Epithelial cell of esophagus (primary cell): ENCODE measurements at places on chromosomes 6 and 20.

DNA sequence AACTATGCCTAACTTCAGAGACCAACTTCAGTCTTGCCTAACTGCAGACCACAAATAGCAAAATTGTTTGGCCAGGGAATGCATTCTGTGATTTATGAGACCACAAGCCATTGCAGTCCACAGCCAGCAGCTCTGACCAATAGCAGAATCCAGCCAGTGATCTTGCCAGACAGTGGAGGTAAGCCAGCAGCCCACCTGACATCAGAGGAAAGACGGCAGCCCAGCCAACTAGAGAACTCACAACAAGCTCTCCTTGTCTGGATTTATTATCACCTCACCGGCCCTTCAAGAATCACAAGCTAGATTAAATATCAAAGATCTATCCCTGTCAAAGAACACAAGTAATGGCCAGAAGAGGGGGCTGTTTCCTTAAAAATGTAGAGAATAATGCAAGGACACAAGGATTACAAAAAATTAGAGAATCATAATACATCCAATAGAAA, 66.5 kb upstream of the SLC35F1 start:
- peak; percentile 67 for DNase-seq

GRCh38 chr6:12818324-12818723, 101.8 kb downstream of the PHACTR1 start:
- no peak for DNase-seq

GRCh38 chr6:1553562-1554083, 56.1 kb upstream of the FOXC1 start:
- peak; percentile 32 for DNase-seq

GRCh38 chr6:41584205-41584604, 38.0 kb downstream of the FOXP4 start:
- no peak for DNase-seq

DNA sequence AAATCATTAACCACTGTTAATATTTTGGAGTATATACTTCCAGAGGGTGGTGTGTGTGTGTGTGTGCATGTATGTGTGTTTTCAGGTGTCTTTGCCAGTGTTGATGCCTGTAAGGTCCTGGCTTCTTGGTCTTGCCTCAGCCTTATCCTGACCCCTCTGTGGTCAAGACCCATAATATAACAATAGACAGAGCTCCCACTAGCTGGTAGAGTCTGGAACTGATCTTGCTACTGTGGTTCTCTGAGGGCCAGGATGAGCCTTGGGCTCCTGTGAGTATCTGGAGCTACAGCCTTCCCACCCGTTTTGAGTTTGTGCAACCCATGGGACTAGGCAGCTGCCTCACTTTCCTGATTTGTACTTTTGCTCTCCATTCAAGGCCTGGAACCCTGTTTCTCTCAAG, 191.0 kb downstream of the IBTK start:
- DNase-seq = no peak

DNA sequence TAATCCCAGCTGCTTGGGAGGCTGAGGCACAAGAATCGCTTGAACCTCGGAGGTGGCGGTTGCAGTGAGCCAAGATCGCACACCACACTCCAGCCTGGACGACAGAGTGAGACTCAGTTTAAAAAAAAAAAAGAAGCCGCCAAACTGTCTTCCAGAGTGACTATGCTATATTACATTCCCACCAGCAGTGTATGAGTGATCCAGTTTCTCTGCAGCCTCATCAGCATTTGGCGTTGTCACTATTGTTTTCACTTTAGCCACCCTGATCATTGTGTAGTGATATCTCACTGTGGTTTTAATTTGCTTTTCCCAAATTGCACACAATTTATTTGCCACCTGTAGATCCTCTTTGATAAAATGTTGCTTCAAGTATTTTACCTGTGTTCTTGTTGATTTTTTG, 6.0 kb upstream of the AKAP12 start:
- DNase-seq = no peak

DNA sequence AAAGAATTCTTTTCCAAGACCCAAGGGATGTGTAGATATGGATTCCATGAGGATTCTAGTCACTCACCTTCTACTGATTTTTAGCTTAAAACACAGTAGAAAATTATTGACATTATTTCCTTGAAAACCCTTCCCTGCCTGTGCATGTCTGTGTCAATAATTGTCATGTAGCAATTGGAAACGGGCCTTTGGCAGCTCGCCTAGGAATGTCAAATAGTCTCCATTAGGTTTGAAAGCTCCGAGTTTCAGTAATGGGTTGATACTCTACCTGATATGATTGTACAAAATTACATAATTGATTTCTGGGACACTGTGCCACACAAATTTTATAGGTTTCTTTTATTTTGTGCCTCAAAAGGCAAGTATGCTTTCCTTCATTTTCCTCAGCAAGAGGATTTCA, 515.2 kb upstream of the ARID1B start:
- no peak for DNase-seq

- peak; percentile 91 for DNase-seq
Observed at GRCh38 chr20:19047040-19047950, 165.1 kb upstream of the SLC24A3 start.

DNA sequence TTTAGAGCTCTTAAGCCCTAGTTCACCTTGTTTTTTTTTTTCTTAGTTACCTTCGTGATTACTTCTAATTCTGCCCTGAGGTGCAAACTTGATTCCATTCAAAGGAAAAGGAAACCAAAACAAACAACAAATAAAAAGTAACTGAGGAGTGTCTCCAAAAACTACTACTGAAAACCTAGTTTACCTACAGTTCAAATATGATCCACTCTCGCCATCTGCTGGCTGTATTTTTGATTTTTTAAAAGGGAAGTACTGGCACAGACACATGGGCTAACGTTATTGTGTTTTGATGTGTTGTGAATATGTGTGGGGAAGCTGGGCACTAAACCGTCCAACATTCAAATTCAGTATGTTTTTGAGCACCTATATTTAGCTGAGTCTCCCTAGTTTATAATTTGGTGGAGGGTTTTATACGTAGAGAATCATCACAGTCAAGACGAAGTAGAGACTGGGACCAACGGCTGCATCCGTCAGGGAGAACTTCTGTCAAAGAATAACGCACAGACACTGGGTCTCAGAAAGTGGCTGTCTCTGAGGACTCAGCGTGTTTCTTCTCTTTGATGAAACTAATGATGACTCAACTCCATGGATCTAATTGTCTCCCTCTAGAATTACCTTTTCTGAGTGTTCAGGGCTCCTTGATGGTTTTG, 373.5 kb upstream of the BTBD3 start:
- peak; percentile 79 for DNase-seq

- DNase-seq = peak; percentile 30
Observed at GRCh38 chr6:155325700-155326516, 11.6 kb upstream of the TFB1M start.

DNA sequence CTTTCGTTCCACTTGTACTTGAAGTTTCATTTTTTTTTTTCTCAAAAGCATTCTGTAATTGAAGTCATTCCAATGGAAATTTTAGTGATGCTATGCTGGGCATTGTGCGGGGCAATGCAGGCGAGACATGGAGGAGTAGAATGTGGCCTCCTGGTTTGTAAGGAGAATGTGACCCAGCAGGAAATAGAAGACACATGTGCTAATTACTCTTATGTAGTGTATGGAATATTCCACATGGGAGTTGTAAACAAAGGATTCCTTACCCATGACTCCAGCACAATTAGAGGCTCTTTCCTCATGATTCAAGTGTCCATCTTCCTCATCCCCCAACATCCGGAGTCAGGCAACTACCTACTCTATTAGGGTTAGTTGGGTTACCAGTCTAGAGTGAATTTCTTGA, 14.9 kb upstream of the RFPL4B start:
- peak; percentile 81 for DNase-seq

- DNase-seq = no peak
Observed at GRCh38 chr6:89731924-89732567, 87.5 kb downstream of the MDN1 start.

- DNase-seq = no peak
Observed at GRCh38 chr20:41649489-41649888, 31.3 kb upstream of the CHD6 start.

DNA sequence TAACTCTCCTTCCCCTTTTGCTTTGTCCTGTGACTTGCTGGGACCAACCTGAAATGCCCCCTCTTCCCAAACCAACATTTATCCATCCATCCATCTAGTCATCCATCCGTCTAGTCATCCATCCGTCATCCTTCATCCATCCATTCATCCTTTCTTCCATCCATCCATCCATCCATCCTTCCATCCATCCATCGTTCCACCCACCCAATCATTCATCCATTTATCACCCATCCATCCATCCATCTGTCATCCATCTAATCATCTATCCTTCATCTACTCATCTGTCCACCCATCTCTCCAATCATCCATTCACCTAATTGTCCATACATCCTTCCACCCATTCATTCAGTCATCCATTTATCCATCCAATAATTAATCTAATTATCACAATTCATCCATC, 92.7 kb downstream of the EDN3 start:
- DNase-seq = no peak

DNA sequence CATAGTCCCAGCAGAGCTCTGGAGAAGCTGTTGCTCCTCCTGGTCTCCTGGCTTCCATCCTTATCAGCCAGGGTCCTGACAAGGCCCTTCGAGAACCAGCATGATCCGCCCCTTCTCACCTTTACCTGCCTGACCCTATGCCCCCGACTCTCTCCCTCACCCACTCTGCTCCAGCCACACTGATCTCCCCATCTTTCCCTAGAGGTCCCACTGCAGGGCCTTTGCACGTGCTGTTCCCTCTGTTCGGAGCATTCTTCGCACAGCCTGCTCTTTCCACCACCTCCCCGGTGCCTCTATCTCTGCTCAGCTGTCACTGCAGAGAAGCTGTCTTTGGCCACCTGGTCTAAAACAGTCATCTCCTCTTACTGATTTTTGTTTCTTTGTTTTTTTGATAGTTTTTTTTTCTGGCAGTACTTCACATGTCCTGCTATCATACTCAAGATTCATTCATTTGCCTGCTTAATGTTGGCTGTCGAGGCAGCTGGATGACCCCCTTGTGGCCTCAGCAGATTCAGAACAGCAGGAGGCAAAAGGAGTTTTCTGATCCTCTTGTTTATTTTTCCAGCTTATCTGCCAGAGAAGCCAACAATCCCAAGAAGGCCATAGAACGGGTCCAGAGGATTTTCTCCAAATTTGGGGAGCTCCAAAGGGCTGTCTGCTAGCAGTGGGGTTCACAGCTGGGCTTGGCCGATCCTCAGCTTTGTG, 1.6 kb upstream of the PTGIS start:
- no peak for DNase-seq
